Omental fat pad (tissue), 4 donors: ENCODE measurements at places on chromosomes 12 and 14. TPM values are rescaled to one million over a fixed set of nuclear protein-coding genes. Genes with fewer than 3 reads are reported as not detected.

The DEPDC4 gene
- not detected for total RNA-seq

DNA sequence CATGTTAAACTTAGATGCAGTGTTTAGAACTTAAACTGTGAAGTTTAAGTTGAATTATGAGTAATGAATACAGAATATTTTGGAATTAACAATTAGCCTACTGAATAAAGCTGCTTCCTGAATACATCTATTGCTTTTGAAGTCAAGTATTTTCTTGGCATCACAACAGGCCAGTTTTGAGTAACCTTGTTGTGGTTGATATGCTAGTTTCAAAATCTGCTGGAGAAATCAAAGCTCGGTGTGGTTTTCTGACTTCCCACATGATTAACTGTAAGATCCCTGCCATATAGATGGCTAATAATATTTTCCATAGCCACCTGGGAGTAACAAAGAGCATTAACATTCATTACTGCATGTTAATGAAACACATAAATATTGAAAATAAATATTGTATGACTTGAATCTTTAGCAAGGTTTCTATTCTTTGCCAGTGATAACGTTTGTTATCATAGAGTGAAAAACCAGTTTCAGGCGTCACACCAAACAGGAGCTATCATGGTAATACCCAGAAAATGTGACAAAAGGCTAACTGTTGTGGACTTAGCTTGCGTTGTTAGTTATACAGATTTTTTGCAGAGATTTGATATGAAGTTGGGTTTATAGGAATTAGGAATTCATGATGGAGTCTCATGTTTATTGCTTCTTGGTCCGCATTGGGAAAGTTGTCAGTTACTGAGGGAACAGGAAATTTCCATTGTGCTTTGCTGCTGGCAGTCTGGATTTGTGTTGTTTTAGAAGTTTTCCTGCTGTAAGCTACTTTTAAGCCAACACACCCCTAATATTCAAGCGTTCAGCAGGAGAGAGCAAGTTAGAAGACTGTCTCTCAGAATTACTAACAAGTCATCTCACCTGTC is 32.1 kb downstream of the PPFIBP1 start:
- DNase-seq, result no peak

DNA sequence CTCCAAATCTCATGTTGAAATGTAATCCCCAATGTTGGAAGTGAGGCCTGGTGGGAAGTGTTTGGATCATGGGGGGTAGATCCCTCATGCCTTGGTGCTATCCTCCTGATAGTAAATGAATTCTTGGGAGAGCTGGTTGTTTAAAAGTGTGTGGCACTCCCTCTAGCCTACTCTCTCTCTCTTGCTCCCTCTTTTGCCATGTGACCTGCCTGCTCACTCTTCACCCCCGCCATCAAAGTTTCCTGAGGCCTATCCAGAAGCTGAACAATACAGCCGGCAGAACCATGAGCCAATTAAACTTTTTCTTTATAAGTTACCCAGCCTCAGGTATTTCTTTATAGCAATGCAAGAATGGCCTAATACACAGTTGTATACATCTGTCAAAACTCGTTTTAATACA is 62.5 kb downstream of the BCL2L14 start:
- DNase-seq, result no peak

The LMO3 gene
- total RNA-seq, result 63.9 TPM
